Activated B cell treated with CpG ODN at 0.5 μM for 24 hours (primary cell): ENCODE measurements at places on chromosomes 11 and 22. TPM values are rescaled to one million over a fixed set of nuclear protein-coding genes. Genes with fewer than 3 reads are reported as not detected.

CRYBB3 gene
- not detected in 2 replicates for total RNA-seq

GGT5 gene
- not detected in 2 replicates for total RNA-seq

XKR3 gene
- 0.13 TPM in 1 of 2 replicates, not detected in the other for total RNA-seq

TTC28 gene
- 6.2 and 7.9 TPM in 2 replicates for total RNA-seq

DHCR7 gene
- 35.5 and 47.2 TPM in 2 replicates for total RNA-seq

GPR83 gene
- 0.16 and 0.17 TPM in 2 replicates for total RNA-seq

SLC25A18 gene
- total RNA-seq, result 0.15 and 0.27 TPM in 2 replicates

GRCh38 chr11:82092904-82093303 is 640.8 kb downstream of the FAM181B start:
- no peak overlapping the region for H3K4me3 ChIP-seq
- no peak for DNase-seq
- no peak overlapping the region for H3K27ac ChIP-seq

DNA sequence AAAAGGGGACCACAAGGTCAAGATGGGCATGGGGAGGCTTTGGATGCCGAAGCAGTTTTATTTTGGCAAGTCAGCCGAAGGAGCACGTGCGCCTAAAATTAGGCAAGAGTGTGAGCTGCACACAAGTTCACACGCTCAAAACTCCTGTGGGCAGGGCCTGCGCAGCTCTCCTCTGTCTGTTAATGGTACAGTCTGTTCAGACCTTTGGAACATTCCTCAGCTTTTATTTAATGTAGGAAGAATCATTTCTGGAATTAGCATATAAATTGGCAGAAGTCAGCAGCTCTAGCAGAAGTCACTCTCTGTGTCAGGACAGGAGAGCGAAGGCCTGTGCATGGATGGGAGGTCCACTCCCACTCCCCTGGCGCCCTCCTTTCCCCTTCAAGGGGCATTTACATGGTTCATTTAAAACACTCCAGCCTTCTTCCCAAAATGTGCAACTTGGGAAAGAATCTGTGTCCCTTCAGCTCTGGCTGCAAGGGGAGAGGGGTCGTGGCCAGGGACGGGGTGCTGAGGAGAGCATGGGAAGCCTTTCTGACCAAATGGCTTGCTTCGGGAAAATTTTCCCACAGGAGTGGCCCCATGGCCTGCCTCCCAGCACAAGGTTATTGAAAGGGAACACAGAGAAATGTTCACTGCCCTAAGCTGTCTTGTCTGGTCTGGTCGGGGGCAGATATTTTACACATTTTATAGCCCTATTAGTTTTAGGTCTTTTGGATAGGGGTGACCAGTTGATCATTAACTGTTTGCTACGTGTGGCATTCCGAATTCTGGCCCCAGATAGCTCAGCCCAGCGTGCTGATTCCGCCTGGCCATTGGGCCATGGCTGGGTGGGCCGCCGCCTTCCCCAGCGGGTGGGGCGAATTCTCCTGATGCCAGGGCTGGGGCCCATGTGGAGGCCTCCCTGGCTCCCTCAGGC is 43.9 kb upstream of the SMIM38 start:
- DNase-seq, result no peak
- H3K4me3 ChIP-seq, result no peak overlapping the region
- H3K4me1 ChIP-seq, result no peaks in the 10 kb centered on the region
- H3K36me3 ChIP-seq, result no peaks in the 10 kb centered on the region
- H3K27me3 ChIP-seq, result peaks cover 3% of the 10 kb centered on the region
- H3K27ac ChIP-seq, result no peak overlapping the region

DNA sequence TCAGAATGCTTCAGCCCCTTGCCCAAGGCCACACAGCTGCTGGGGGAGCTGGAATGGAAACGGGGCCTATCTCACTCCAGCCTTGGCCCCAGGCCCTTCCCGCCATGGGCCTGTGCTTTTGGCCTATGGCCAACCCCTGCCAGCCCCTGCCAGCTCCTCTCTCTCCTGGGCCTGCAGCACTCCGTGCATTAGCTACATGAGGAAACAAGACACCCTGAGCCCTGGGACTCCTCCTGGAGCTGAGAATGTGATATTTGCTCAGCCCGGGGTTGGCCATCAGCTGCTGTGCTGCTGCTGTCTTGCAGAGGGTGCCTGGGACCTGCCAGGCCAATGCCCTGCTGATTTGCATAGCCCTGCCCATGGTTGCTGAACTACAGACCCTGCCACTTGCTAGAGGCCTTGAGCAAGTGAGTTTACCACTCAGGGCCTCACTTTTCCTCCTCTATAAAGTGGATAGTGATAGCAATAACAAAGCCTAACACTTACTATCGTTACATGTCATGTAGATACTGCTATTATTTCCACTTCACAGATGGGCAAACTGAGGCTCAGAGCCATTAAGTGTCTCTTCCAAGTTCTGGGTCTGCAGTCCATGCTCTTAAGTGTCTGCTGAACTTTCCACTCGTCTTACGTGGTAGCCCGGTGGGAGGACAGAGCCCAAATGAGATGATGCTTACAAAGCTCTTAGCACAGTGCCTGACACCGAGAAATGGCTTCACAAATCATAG is 99.6 kb downstream of the KIAA1671 start:
- H3K4me3 ChIP-seq, result no peak overlapping the region
- H3K36me3 ChIP-seq, result no peaks in the 10 kb centered on the region
- peaks cover 16% of the 10 kb centered on the region for H3K27me3 ChIP-seq
- H3K27ac ChIP-seq, result no peak overlapping the region
- DNase-seq, result no peak

- H3K36me3 ChIP-seq, result no peaks in the 10 kb centered on the region
- no peak overlapping the region for H3K4me3 ChIP-seq
- peaks cover 6% of the 10 kb centered on the region for H3K27me3 ChIP-seq
Observed at GRCh38 chr11:83437939-83438338, 151.8 kb upstream of the CCDC90B start.

- no peak overlapping the region for H3K27ac ChIP-seq
- peaks cover 26% of the 10 kb centered on the region for H3K27me3 ChIP-seq
- peaks cover 29% of the 10 kb centered on the region for H3K4me1 ChIP-seq
Observed at GRCh38 chr22:23581260-23581650, 1.2 kb upstream of the IGLL1 start.

DNA sequence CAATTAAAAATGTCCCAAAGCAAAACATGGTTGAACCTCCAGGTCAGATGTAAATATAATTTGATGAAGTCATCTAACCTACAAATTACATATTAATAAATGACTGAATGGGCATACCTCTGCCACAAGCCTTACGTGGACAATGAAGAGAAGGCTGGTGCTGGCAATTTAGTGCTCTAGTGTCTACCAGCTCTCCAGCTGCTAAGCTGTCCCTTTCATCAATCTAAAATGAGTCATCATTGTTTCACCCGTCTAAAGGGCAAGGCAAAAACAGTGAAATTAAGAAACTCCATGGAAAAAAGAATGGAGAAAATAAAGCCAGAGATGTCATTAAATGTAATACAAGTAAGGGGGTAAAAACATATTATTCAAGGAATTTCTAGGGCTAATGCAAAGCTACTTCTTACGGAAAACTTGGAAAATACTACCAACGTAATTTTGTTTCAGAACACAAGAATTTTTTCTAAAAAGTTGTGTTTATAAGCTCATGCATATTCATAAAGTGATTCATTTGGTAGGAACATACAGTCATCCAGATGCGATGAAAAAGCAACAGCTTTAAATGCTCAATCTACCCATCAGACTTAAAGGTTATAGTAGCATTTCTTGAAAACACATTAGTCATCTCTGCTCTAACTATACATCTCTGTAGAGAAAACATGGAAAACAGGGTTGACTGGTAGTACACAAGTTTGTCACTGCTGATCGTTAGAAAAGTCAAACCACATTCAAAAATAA is 71.5 kb downstream of the SIK3 start:
- H3K4me3 ChIP-seq, result no peak overlapping the region
- H3K4me1 ChIP-seq, result peaks cover 84% of the 10 kb centered on the region
- H3K27me3 ChIP-seq, result no peaks in the 10 kb centered on the region
- DNase-seq, result no peak
- peaks cover 7% of the 10 kb centered on the region for H3K36me3 ChIP-seq

DNA sequence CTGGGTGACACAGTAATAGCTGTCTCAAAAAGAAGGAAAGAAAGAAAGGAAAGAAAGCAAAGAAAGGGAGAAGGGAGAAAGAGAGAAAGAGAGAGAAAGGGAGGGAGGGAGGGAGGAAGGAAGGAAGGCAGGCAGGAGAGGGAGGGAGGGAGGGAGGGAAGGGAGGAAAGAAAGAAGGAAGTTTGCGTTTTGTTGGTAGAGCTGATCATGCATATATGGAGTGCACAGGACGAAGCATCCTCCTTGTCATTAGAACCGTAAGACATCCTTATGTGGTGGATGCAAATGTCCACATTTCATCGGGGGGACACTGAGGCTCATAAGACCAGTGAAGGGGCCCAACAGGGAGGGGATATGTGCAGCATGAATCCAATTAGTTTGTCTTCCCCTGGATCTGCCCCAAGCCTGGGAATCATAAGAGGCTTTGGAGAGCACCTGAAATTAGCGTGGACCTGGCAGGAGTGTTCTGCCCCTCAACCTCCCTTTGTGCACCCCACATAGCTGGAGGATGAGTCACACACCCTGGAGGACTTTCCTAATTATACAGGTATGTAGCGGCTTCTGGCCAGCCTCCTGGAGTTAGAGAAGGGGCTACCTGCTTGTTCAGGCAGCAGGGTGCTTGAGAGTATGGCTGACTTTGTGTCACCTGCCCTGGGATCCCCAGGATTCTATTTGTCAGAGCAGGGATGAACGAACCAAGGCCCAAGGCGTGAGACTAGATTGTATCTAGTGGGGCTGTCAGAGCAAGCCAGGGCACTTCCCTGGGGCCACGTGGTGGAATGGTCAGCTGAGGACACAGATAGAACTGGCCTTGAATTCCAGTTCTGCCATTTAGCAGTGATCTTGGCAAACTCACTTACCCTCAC is 119.7 kb upstream of the CD82 start:
- no peak overlapping the region for H3K27ac ChIP-seq
- no peaks in the 10 kb centered on the region for H3K36me3 ChIP-seq
- H3K27me3 ChIP-seq, result peaks cover 8% of the 10 kb centered on the region
- no peak overlapping the region for H3K4me3 ChIP-seq

- DNase-seq, result no peak
- peaks cover 69% of the 10 kb centered on the region for H3K27me3 ChIP-seq
- peaks cover 39% of the 10 kb centered on the region for H3K4me1 ChIP-seq
- H3K36me3 ChIP-seq, result no peaks in the 10 kb centered on the region
Observed at GRCh38 chr11:44305470-44306051, 4.4 kb downstream of the ALX4 start.

DNA sequence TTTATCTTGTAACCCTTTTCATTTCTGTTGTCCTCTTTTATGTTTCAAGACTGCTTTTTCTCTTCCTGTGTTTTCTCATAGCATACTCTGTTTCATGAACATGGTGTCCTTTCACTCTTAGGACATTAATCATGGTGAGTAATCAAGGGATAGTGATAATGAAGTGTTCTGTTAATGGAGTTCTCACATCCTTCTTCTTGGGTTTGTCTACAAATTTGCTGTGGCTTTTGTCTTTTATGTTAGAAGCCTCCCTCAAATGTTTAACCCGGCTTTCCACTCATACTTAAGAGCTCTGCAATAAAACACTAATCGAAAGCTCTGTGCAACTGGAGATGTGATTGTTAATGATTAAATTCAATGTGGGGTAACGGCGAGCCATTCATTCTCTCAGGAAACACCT is 593.6 kb downstream of the NELL1 start:
- no peak for DNase-seq
- no peaks in the 10 kb centered on the region for H3K36me3 ChIP-seq
- no peak overlapping the region for H3K27ac ChIP-seq
- no peak overlapping the region for H3K4me3 ChIP-seq
- no peaks in the 10 kb centered on the region for H3K4me1 ChIP-seq

GRCh38 chr22:20885017-20885556 is 26.3 kb downstream of the SNAP29 start:
- peaks cover 72% of the 10 kb centered on the region for H3K36me3 ChIP-seq
- H3K4me3 ChIP-seq, result no peak overlapping the region
- H3K4me1 ChIP-seq, result no peaks in the 10 kb centered on the region
- no peak overlapping the region for H3K27ac ChIP-seq
- no peak for DNase-seq

- peaks cover under 1% of the 10 kb centered on the region for H3K27me3 ChIP-seq
- no peak for DNase-seq
- H3K36me3 ChIP-seq, result no peaks in the 10 kb centered on the region
- no peak overlapping the region for H3K27ac ChIP-seq
Observed at GRCh38 chr11:70493089-70493474, 94.8 kb downstream of the CTTN start.

- peak; percentile 54 for DNase-seq
- H3K27me3 ChIP-seq, result no peaks in the 10 kb centered on the region
- H3K4me1 ChIP-seq, result peaks cover 83% of the 10 kb centered on the region
- peak overlapping the region; percentile 67 for H3K4me3 ChIP-seq
- H3K36me3 ChIP-seq, result no peaks in the 10 kb centered on the region
Observed at GRCh38 chr11:35083431-35084238, 55.3 kb upstream of the CD44 start.

DNA sequence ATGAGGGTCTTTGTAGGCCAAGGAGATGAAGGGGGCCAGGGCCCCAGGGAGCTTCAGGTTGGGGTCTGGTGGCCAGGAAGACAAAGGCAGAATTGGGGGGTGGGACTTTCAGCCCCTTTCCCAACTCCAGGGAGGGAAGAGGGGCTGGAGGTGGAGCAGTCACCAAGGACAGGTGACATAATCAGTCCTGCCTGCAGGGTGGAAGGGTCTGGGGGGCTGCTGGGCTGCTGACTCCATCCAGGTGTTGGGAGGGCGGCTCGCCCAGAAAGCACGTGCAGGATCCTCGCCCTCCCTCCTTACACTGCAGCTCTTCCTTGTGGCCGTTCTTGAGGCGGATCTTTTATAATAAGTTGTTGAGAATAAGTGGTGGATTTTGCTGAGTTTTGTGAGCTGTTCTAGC is 1491.1 kb downstream of the TBC1D22A start:
- H3K4me3 ChIP-seq, result no peak overlapping the region
- no peak for DNase-seq
- H3K36me3 ChIP-seq, result no peaks in the 10 kb centered on the region
- peaks cover 23% of the 10 kb centered on the region for H3K27me3 ChIP-seq
- H3K4me1 ChIP-seq, result peaks cover 11% of the 10 kb centered on the region

DNA sequence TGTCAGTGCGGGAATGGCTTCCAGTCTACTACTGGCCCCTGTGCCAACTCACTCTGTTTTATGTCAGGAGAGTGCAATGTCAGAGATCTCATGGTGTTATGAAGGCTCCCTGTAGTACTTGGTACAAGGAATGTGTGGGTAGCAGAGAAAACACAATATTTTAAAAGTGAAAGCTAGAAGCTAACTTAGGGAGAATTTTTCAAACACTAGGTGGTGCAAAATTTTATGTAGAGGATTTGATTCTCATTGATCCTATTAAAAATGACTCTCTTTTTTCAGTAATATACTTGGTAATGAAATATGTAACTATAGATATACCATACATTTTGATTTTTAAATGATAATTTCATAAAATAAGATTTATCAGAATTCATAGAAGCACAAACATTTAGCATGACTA is 134.7 kb downstream of the JRKL start:
- no peaks in the 10 kb centered on the region for H3K36me3 ChIP-seq
- H3K27ac ChIP-seq, result no peak overlapping the region
- no peaks in the 10 kb centered on the region for H3K4me1 ChIP-seq
- H3K27me3 ChIP-seq, result peaks cover 6% of the 10 kb centered on the region
- H3K4me3 ChIP-seq, result no peak overlapping the region

- H3K4me3 ChIP-seq, result no peak overlapping the region
- no peaks in the 10 kb centered on the region for H3K36me3 ChIP-seq
- no peaks in the 10 kb centered on the region for H3K4me1 ChIP-seq
- no peak overlapping the region for H3K27ac ChIP-seq
- DNase-seq, result no peak
Observed at GRCh38 chr11:6152126-6152525, 18.0 kb downstream of the OR52B2 start.
